PC-9 (cell line): ENCODE measurements at places on chromosomes 12 and 14.
A peak's percentile ranks its signal among the peaks of the same experiment; 100 is the strongest.

DNA sequence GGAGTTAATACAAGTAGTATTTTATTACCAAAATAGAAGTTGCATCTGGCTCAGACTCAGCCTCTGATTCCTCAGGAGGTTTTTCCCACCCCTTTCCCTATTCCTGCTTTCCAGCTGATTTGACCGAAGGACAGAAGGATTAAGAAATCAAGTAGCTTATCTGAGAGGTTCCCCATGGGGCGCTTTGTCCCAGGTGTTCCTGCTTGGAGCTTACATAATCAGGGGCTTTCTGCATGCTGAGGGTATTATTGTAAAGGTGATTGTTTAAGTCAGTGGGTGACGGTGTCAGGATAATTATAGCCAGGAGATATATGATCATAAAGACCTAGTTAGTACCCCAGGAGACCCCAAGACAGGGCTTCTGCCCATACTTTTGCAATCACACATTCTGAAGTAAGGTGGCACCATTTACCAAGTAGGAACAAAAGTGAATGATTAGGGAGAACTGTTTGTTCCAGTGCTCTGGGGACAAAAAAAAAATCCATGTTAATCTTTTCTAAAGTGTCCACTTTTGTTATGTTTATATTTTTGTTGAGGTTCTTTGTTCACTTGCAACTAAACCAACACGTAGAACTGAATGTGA lies 921.3 kb downstream of the NRXN3 start:
- no peak for DNase-seq

GRCh38 chr14:23950411-23951135 lies 3.0 kb upstream of the DHRS4 start:
- DNase-seq = no peak

- no peak for DNase-seq
Measured at GRCh38 chr12:15987696-15988095, 76.6 kb downstream of the DERA start.

DNA sequence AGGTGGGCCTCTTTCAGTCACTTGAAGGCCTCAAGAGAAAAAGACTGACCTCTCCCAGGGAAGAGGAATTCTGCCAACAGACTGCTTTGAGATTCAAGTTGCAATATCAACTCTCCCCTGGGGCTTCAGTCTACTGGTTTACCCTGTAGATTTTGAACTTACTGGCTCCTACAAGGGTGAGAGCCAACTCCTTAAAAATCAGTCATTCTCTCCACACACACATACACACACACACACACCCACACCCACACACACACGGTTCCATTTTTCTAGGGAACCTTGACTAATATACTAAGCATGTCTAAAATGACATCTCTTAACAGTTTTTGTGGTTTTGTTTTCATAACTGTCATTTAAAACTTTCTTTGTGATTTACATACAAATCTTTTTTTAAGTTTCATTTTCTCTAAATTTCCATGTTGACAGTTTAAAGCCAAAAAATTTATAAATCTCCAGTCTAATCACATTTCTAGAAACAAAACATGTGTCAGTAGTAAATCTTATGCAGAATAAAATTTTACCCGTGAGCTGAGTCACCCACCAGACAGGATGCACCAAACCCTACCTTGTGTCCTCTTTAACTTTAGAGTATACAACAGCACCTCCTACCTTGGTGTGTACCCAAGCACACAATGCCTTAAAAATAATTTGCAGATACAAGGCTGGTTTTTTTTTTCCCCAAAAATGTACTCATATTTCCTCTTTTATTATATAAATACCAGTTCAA lies 394.6 kb downstream of the AEBP2 start:
- DNase-seq = no peak

DNA sequence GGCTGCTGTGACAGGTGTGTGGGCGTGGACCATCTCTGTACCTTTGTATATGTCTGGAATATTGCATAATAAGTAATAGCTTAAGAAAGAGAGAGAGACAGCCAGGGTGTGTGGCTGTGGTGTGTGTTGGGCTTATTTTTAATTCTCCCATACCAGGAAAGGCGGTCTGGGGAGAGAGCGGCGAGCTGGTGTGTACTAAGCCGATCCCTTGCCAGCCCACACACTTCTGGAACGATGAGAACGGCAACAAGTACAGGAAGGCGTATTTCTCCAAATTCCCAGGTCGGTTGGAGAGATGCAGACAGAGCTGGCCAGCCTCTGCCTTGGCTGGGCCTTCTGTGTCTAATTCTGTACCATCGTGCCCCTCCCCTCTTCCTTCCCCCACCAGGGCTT lies 63.9 kb downstream of the AACS start:
- DNase-seq = no peak

DNA sequence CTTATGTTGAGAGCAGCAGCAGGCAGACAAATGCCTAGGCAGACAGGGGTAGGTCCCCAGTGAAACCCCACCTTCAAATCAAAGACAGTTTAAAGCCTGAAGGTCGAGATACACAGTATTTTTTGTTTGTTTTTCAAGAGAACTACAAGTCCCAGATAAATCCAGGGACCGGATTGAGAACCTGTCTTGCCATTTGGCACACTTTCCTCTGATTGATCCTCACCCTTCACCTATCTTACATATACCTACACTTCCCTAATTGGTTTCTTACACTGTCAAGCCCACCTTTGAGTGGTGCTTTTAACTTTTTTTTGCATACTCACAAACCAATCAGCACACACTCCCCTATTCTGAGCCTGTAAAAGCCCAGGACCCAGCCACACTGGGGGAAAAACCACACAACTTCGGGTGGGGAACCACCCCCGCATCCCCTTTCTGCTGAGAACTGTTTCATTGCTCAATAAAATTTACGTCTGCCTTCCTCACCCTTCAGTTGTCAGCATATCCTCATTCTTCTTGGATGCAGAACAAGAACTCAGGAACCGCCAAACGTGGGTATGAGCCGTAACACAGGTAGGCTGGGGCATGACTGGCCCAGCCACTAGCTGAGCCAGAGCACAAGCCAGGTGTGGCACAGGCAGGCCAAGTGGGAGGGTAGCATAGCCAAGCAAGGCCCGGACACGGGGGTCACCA lies 11.1 kb downstream of the DICER1 start:
- DNase-seq = no peak

DNA sequence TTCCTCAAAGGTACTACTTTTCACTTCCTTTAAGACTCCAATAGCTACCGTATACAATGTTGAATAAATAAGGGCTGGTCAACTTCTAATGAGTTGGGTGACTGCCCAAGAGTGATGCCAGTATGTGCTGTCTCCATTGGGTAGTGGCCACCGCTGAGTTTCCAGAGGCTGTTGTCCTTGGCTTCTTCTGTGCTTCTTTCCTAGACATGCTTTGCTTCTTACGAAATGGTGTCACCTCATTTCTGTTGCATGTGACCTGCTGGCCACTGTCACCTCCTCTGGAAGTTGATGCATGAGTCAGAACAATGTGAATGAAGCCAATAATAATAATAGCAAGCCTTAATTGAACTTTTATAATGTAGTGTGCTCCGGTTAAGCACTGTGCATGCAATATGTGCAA lies 7.5 kb upstream of the NID2 start:
- DNase-seq = peak; percentile 68

- no peak for DNase-seq
Measured at GRCh38 chr14:43872222-43872621, 634.9 kb downstream of the FSCB start.

- peak; percentile 45 for DNase-seq
Measured at GRCh38 chr14:64092940-64093339, 201.2 kb downstream of the ESR2 start.

- no peak for DNase-seq
Measured at GRCh38 chr12:20625531-20625930, 69.6 kb upstream of the SLCO1C1 start.

GRCh38 chr12:27810756-27811155 lies 30.7 kb upstream of the MANSC4 start:
- no peak for DNase-seq

GRCh38 chr14:76669770-76670169 lies 91.5 kb upstream of the VASH1 start:
- no peak for DNase-seq

- DNase-seq = no peak
Measured at GRCh38 chr14:31894351-31894750, 182.8 kb upstream of the ARHGAP5 start.

- peak; percentile 65 for DNase-seq
Measured at GRCh38 chr14:36996133-36996856, 176.1 kb downstream of the SLC25A21 start.

- no peak for DNase-seq
Measured at GRCh38 chr14:63030113-63030512, 15.1 kb downstream of the KCNH5 start.

GRCh38 chr12:131736446-131737149 lies 25.7 kb downstream of the SFSWAP start:
- no peak for DNase-seq

- DNase-seq = no peak
Measured at GRCh38 chr14:50733494-50733893, 65.4 kb upstream of the SAV1 start.

- no peak for DNase-seq
Measured at GRCh38 chr12:29888777-29889176, 105.0 kb upstream of the TMTC1 start.

DNA sequence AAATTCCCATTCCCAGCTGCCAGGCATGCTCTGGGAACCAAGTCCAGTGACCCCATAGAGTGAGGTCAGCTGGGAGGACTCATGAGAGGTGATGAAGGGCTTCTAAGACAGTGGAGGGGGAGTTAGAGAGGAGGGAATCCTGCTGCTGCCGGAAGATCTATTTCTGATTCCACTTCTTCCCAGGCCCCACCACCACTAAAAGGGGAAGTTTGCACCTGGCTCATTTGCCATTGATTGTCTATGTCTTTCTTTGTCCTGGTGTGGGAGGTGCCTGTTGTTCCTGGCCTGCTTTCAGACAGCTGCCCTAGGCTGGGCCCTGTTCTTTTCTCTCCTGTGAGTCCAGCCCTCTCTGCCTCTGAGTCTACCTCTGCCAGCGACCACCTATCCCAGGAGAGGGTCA lies 3.0 kb upstream of the KRT6A start:
- no peak for DNase-seq

- DNase-seq = no peak
Measured at GRCh38 chr12:132278401-132279183, 50.8 kb downstream of the GALNT9 start.

- no peak for DNase-seq
Measured at GRCh38 chr12:45557016-45557415, 172.5 kb upstream of the ARID2 start.

GRCh38 chr14:99077076-99077843 lies 194.7 kb downstream of the BCL11B start:
- DNase-seq = no peak

GRCh38 chr12:129379076-129379804 lies 524.6 kb downstream of the TMEM132D start:
- no peak for DNase-seq

GRCh38 chr12:40300490-40300889 lies 75.7 kb downstream of the LRRK2 start:
- no peak for DNase-seq
